MCF 10A (cell line): ENCODE measurements at places on chromosomes 12 and 14. TPM values are rescaled to one million over a fixed set of nuclear protein-coding genes. Genes with fewer than 3 reads are reported as not detected.
A peak's percentile ranks its signal among the peaks of the same experiment; 100 is the strongest.

GRCh38 chr14:104094709-104095425 is 9.4 kb downstream of the ASPG start:
- H3K27me3 ChIP-seq = no peaks in the 10 kb centered on the region
- peak; percentile 56 for DNase-seq
- no peaks in the 10 kb centered on the region for H3K4me1 ChIP-seq
- no peak overlapping the region for H3K27ac ChIP-seq
- no peaks in the 10 kb centered on the region for H3K36me3 ChIP-seq

DNA sequence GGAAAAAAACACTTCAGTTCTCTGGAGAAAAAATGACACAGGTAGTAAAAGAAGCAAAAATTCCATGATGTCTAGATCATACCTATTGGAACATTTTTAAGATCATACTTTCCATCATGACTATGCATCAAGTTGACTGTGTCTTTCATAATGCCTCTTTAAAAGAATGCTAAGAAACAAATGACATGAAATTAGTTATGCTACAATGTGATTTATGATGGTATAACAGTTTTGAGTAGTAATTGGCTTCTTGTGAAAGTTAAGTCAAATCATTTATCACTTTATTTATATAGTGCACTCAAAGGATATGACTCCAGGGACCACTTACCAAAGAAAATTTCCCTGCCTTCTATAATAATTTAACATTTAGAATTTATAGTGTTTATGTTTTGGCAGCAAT is 28.5 kb downstream of the RASSF9 start:
- no peaks in the 10 kb centered on the region for H3K27me3 ChIP-seq
- peaks cover 20% of the 10 kb centered on the region for H3K4me1 ChIP-seq
- H3K4me3 ChIP-seq = no peak overlapping the region
- no peak overlapping the region for H3K27ac ChIP-seq
- peaks cover 6% of the 10 kb centered on the region for H3K36me3 ChIP-seq
- DNase-seq = no peak

GRCh38 chr12:124921200-124922031 is 7.0 kb upstream of the UBC start:
- H3K36me3 ChIP-seq = peaks cover 24% of the 10 kb centered on the region
- peak overlapping the region; percentile 50 for H3K4me3 ChIP-seq
- peak; percentile 72 for DNase-seq

- H3K4me3 ChIP-seq = no peak overlapping the region
- H3K4me1 ChIP-seq = no peaks in the 10 kb centered on the region
- H3K27ac ChIP-seq = no peak overlapping the region
Observed at GRCh38 chr14:91202234-91202974, 42.1 kb downstream of the GPR68 start.

DNA sequence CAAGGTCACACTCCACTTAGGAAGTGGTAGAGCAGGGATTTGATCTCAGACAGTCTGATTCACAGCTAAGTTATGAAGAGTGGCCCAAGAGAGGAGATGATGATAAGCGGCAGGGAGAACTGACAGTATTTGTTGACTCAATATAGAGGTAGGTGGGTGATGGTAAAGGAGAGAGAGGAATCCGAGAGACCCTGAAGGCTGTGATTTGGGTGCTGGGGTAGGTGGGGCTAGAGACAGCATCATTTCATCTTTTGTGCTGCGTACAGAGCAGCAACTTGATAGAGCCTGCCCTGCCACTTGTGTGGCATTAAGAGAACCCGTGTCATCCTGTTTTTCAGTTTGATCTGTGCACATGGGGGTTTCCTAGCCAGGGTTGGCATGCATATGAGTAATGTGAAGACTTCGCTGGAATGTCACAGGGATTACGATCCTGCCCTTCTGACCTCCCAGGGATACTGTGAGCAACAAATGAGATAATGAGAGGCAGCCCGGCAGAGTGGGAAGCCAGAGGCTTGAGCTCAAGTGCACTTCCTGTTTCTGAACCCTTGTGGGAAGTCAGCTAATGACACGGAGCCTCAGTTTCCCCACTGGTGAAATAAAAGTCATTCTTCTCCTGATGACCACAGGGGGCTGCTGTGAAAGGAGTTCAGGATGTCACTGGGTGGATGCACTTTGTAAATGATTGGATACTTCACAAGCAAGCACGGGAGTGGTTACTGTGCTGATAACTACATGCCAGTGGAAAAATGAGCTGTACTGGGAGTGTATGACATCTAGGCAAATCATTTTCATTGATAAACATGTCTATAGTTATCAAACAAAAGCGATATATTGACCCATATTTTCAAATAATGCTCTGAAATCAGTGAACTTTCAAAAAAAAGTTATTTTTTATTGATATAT is 59.5 kb upstream of the IGF1 start:
- no peak overlapping the region for H3K27ac ChIP-seq
- no peaks in the 10 kb centered on the region for H3K36me3 ChIP-seq
- peak; percentile 44 for DNase-seq
- H3K4me3 ChIP-seq = no peak overlapping the region

DNA sequence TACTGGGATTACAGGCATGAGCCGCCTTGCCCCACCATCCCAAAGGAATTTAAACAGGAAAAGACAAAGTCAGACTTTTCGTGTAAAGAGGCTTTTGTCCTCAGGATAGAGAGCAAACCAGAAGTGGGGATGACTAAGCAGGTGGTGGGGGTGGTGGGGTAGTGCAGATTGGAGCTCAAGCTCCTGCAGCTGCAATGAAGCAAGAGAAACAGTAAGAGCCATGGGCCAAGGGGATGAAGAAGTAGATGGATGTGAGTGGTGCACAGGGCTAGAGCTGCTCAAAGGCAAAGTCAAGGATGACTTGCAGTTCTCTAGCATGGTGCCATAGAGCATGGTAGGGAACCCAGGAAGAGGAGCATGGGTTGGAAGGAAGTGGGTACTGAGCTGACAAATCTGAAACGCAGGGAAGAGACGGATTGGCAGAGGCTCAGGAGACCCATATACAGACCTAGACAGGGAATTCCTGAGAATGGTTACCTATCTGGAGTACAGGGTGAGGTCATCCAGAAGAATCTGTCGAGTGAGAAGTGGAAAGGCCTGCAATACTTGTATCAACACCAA is 11.4 kb upstream of the RNF34 start:
- no peak overlapping the region for H3K4me3 ChIP-seq
- peak; percentile 41 for DNase-seq
- peaks cover 13% of the 10 kb centered on the region for H3K4me1 ChIP-seq
- H3K27me3 ChIP-seq = no peaks in the 10 kb centered on the region
- H3K36me3 ChIP-seq = no peaks in the 10 kb centered on the region

The ANKS1B gene
- 17.7 and 18.8 TPM in 2 replicates for total RNA-seq

DNA sequence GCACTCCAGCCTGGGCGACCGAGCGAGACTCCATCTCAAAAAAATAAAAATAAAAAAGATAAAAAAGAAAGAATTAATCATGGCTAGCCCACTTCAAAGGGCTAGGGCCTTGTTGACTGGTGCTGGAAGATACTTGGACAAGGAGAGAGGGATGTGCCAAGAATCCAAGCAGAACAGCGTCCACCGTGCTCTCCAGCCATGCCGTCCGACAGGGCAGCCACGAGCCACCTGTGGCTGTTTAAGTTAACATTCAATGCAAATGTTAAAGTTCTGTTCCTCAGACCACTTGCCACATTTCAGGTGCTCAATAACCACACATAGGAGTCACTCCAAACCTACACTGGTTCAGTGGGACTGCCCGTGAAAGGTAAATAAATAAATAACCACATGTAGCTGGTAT is 21.4 kb downstream of the SLC6A13 start:
- H3K4me3 ChIP-seq = no peak overlapping the region
- H3K36me3 ChIP-seq = no peaks in the 10 kb centered on the region
- peaks cover 34% of the 10 kb centered on the region for H3K27me3 ChIP-seq
- H3K4me1 ChIP-seq = no peaks in the 10 kb centered on the region

- H3K4me1 ChIP-seq = no peaks in the 10 kb centered on the region
- H3K36me3 ChIP-seq = no peaks in the 10 kb centered on the region
- no peak for DNase-seq
- H3K27me3 ChIP-seq = no peaks in the 10 kb centered on the region
- no peak overlapping the region for H3K27ac ChIP-seq
Observed at GRCh38 chr14:71488703-71489191, 443.5 kb upstream of the RGS6 start.

GRCh38 chr12:94649349-94650142 is 811 bp downstream of the TMCC3 start:
- H3K36me3 ChIP-seq = no peaks in the 10 kb centered on the region
- no peak overlapping the region for H3K27ac ChIP-seq
- H3K4me1 ChIP-seq = peaks cover 13% of the 10 kb centered on the region
- no peaks in the 10 kb centered on the region for H3K27me3 ChIP-seq

The LHX5 gene
- not detected in 2 replicates for total RNA-seq

The KCNC2 gene
- total RNA-seq = not detected in 2 replicates

DNA sequence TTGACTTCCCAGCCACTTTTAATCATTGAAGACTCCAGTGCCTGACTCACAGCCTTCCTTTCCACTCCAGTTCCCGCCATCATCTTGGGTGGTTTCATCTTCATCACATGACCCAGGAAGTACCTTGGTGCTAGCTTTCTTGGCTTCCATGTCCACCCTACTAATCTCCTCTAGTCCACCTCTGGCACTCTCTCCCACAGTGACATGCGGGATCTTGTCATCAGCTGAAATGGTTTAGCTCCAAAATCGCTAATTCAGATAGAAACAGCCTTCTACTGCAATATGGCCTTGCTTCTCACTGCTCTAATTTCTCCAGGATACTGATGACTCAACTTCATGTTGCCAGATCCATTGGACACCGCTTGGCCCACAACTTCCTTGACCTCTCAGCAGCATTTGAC is 24.5 kb downstream of the WDR20 start:
- H3K27me3 ChIP-seq = no peaks in the 10 kb centered on the region
- peak; percentile 35 for DNase-seq
- H3K4me1 ChIP-seq = peaks cover 22% of the 10 kb centered on the region

The SLC38A4 gene
- 0.12 TPM in 1 of 2 replicates, not detected in the other for total RNA-seq

- H3K27ac ChIP-seq = no peak overlapping the region
- no peaks in the 10 kb centered on the region for H3K27me3 ChIP-seq
- H3K36me3 ChIP-seq = peaks cover 20% of the 10 kb centered on the region
- H3K4me1 ChIP-seq = peaks cover 2% of the 10 kb centered on the region
Observed at GRCh38 chr14:34966413-34966812, 16.4 kb upstream of the SRP54 start.

GRCh38 chr14:50425816-50426215 is 29.1 kb upstream of the CDKL1 start:
- H3K4me1 ChIP-seq = no peaks in the 10 kb centered on the region
- H3K4me3 ChIP-seq = no peak overlapping the region
- DNase-seq = no peak
- no peak overlapping the region for H3K27ac ChIP-seq
